HuH-7 (cell line): ENCODE measurements at places on chromosomes 5 and 9.

- no peak for DNase-seq
Observed at GRCh38 chr5:139376364-139376763, 6.7 kb downstream of the SLC23A1 start.

DNA sequence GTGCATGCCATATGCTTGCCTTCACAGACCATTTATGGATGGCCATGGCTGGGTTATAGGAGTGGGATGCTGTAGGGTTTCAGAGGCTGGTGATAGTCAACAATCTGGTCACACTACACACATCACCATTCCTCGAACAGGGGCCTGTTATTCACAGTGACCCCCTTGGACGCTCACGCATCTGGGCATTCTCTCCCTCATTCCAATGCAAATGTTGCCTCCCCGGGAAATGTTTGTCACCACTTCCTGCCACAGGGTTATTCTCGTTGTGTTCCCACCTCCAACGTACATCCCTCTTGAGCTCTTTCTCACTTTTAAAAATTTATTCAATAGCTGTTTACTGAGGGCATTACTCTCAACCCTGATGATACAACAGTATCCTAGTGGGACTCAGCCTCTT is 135.4 kb downstream of the SCAMP1 start:
- DNase-seq, result no peak

DNA sequence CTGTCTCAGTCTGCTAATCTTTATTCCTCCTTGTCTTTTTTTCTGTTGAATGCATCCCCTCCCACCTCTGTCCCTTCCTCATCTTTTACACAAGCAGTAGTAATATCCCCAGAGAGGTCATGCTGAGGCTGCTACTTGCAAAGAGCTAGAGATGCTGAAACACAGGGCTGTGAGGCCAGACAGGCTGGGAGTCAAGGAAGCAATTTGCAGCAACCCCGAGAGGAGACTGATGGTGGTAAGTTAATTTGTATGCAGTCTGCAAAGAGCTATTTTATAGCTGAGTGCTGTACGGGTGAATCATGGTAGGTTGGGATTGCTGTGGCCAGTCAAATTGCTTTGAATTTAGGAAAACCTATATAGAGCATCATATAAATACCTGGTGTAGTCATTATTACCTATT is 90.2 kb upstream of the SLC24A2 start:
- no peak for DNase-seq

- DNase-seq, result no peak
Observed at GRCh38 chr9:93978551-93978950, 23.4 kb upstream of the BARX1 start.

DNA sequence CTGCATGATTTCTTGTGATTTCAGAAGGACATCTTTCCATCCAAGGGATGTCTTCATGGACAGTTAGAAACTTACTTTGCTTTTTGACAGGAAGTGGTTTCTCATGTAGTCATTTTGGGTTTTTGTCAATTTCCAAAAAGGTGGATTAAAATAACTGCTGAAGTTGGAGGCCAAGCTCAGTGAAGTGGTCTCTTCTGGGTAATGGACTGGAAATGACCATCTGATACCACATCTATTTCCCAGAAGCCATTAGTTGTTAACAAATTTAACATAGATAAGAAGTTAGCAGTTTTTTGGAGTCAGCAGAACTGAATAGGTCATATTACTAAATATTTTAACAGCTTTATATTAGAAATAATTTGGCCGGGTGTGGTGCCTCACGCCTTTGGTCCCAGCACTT is 86.2 kb upstream of the MYO10 start:
- DNase-seq, result no peak

DNA sequence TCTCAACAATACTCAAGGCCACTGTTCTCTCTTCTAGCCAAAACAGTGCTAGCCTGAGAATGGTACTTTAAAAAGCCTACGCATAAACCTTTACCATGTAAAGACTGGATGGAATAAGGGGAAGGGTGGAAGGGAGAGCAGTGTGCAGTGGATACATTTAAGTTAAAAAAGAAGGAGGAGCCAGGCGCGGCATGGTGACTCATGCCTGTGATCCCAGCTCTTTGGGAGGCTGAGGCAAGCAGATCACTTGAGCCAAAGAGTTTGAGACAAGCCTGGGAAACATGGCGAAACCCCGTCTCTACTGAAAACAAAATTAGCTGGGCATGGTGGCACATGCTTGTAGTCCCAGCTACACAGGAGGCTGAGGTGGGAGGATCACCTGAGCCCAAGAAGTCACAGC is 127.7 kb upstream of the KIF2A start:
- no peak for DNase-seq

- no peak for DNase-seq
Observed at GRCh38 chr9:118630079-118630478, 739.2 kb downstream of the BRINP1 start.

DNA sequence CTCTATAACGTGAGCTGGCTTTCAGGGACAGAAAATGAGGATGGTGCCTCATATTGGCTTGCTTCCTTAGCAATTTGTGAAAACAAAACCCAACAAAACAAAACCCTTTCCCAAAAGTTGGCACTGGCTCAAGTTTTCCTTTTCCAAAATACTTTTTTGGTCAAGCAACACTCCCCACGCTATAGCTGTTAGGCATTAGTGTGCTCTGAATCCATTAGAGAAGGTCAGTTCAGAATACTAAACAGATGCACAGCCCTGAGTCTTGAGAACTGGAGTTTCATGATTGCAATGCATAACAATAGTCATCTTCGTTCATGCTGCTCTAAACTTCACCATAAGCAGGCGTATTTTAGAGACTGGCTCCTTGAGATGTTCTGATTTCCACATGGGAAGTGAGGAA is 172.0 kb upstream of the KLF9 start:
- no peak for DNase-seq

DNA sequence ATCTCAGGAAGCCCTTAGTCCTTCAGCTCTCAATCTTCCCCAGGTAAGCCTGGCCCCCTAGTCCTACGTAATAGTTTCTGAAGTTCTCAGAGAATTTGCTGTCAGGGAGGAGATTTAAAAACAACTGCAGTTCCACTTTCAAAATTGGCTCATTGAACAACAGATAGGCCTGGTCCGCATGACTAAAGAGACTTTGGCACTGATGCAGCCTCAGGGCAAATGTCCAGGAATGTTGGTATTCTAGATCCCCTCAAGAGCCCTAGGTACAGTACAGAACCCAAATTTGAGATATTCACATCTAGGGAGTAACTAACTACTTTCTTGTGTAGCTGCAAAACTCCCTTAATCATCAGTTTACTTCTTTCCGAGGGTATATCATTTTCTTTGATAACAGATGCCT is 162.8 kb downstream of the GABRG2 start:
- no peak for DNase-seq

DNA sequence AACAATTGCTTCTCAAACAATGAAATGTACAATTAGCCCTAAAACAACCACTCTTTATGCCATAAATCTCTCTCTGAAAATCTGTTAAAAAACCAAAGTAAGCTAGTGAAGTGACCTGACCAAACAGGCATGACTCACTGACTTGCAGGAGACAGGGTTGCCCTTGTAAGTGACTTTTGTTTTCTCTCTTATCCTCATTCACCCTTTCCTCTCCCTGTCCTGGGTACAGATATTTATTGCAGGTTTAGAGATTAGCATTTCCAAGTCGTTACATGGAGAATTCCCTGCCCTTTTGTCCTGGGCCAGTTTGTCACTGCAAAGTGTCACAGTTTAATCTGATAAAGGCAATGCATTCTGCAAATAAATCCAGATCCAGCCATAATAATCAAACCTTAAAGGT is 484.2 kb downstream of the IRX1 start:
- no peak for DNase-seq

GRCh38 chr5:136022965-136023364 is 5.8 kb upstream of the TGFBI start:
- DNase-seq, result no peak

GRCh38 chr9:31253800-31254762 is 1130.4 kb upstream of the ACO1 start:
- DNase-seq, result no peak

- no peak for DNase-seq
Observed at GRCh38 chr9:70594386-70594944, 180.0 kb upstream of the KLF9 start.

- DNase-seq, result no peak
Observed at GRCh38 chr5:109805472-109805871, 115.7 kb downstream of the MAN2A1 start.

GRCh38 chr9:94805585-94805984 is 79.1 kb downstream of the AOPEP start:
- DNase-seq, result peak; percentile 41

GRCh38 chr5:167802755-167803431 is 488.6 kb upstream of the WWC1 start:
- DNase-seq, result no peak

DNA sequence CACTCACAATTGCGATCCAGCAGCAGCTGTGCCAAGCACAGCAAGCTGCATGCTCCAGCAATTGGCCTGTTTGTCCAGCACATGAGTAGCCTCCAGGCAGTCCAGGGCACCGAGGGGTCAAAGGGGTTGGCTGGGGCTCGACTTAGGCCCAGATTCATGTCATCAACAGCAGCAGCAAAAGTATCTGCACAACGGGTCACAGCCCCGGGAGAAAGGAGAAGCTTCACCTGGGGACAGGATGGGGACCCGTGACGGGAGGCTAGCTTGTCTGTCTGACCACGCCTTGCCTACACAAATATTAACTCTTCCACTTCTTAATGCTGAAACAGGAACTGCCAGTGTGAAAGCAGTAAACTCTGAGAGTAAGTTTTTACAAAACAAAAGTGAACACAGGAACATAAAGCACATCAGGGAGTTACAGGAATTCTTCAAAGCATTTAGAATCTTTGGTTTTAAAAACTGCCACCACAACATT is 191.2 kb downstream of the PIK3R1 start:
- peak; percentile 33 for DNase-seq

- DNase-seq, result no peak
Observed at GRCh38 chr5:115657125-115657880, 31.5 kb upstream of the TMED7 start.

DNA sequence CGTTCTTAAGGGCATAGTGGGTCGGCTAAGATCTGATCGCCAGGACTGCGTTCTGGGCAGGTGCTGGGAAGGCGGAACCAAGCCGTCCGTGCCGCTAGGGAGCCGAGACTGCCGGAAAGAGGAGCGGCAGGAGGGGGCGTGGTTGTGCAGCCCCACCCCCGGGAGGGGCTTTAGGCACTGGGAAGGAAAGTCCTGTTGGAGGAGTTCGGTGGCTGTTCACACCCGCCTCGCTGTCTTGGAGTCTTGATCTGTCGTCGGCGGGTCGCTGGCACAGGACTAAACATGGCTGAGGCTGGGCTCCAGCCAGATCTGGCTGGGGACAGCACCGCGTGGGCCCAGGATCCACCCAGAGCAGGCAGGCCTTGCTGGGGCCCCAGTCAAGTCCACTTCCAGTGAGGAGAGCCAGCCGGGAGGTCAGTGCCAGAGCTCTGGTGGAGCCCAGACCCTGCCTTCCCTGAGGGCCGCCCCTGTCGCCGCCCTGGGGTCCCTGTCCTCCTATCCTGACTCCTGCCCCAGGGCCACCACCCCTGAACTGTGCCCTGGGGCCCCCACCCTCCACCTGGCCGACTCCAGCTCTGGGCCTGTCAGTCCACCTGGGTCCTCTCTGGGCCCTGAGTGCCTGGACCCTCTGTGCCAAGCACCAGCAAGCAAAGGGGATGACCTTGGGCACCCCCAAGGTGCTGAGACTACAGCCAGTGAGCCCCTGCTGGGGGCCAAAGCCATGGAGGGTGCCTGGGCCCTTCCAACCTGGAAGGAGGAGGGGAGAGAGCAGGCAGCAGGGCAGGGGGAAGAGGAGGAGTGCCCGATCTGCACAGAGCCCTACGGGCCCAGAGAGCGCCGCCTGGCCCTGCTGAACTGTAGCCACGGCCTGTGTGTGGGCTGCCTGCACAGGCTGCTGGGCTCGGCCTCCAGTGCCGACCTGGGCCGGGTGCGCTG is 4.5 kb downstream of the RNF208 start:
- no peak for DNase-seq

DNA sequence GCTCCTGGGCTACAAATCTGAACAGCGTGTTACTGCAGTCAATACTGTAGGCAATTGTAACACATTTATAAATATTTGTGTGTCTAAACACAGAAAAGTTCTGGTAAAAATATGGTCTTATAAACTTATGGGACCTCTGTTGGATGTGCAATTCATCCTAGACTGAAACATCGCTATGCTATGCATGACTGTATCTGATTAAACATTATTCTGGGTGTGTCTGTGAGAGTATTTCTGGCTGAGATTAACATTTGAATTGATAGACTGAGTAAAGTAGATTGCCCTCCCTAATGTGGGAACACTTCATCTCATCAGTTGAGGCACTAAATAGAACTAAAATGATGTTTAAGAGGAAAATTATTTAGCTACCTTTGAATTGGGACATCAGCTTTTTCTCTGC is 24.3 kb upstream of the PRDM9 start:
- no peak for DNase-seq

- no peak for DNase-seq
Observed at GRCh38 chr5:138843316-138844124, 31.6 kb downstream of the LRRTM2 start.

GRCh38 chr9:115517335-115518075 is 399.5 kb upstream of the TNC start:
- DNase-seq, result no peak

DNA sequence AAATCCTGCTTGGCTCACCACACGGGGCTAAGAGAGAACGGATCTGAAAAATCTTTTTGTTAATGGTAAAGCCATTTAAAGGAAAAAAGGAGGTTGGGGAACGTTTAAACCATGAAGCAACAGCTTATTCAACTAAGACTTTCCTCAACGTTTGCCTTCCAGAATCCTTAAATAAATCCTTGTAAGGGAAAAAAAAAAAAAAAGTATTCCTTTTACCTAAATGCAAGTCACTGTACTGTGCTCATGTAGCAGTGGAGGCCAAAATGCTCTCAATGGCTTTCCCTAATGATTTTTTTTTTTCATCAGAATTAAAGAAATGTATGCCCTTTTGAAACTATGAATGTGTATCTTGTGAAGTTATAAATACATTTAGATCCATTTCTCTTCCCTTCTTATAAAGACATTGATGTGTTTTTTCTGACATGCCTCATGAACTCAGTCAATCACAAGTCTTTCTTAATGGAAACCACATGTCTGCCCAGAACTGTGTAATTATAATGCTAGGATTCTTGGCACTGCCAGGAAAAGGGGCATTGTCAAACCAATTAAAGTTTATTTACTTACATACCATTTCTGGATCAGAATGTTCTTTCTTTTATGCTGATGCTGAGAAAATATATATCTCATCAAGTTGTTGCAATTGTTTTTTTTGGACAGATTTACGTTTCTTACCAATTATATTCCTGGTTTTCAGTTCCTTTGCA is 107.5 kb downstream of the EBF1 start:
- no peak for DNase-seq
